ENCODE measurements at places on chromosomes 5 and 9.

GRCh38 chr5:119275146-119275545 lies 80.7 kb upstream of the TNFAIP8 start:
- no peak for DNase-seq

DNA sequence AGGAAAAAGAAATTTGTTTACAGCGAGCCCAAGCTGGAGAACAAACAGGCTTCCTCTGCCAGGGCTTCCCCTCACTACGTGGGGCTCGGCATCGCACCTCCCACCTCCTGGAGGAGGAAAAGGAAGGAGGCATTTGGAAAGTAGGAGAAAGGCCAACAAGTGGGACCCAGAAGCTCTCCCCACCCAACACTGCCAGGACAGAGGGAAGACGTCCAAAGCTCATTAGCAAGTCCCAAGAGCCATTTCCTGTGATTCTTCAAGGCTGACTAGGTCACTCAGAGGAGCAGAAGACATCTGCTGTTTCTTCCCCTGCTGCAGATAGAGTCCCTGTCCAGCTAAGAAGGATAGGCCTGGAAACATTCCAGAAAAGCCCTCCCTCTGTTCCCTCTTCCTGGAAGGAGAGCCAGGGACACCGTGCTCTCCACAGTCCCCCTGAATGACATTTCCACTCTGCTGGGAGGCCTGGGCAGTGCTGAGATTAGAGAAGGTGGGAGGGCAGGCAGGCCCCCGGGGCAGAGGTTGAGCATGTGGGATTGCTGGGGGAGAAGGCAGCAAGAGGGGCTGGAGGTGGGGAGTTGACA lies 57.0 kb upstream of the NEURL1B start:
- no peak for DNase-seq

GRCh38 chr5:124453221-124454051 lies 293.0 kb downstream of the ZNF608 start:
- peak; percentile 59 for DNase-seq

- DNase-seq: no peak
Measured at GRCh38 chr5:151030056-151030336, 9.6 kb downstream of the GPX3 start.

- DNase-seq: no peak
Measured at GRCh38 chr9:88950341-88951154, 40.7 kb upstream of the S1PR3 start.

DNA sequence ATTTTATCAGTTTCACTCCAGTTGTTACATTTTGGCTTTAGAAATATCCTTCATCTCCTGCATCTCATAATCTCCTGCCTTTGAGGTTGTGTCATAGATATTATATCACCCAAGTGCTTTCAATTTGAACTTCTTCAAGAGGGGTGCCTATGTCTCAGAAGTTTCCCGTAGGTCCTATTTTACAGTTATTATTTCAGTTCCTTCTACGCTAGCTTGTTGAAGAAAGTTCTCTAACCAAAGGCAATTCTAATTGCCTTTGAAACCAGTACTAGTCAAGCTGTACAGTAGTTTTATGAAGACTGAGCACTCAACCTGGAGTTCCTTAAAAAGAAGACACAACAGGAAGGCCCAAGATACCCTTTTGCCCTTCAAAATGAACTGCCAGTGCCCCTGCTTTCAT lies 116.4 kb downstream of the ZCCHC7 start:
- DNase-seq: no peak

- no peak for DNase-seq
Measured at GRCh38 chr5:80097451-80097850, 62.3 kb downstream of the THBS4 start.

DNA sequence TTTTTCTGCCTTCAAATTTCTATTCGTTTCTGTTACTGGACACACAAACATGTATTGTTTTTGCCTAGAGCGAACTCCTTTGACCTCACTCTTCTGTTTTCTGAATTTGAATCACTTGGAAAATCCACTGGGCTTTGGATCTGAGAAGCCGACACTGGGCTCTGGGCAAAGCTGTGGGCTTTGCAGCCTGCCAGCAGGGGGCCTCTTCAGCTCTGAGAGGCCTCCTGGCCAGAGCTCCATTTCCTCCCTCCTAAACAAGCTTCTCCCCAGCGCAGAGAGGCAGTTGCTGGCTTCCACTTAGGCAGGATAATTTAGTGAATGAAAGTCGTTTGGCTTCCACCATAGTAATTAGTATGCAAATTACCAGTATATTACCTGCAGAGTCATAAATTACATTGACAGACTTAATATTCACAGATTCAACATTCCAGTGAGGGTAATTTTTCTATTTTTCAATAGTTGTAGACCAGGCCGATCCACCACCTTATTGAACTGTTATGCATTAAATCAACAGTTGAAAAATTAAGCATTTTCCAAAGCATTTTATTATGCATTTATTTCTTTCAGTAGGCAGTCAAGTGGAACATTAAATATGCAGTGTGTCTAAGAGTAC lies 104.0 kb upstream of the ZNF366 start:
- DNase-seq: no peak

Data from non-pigmented ciliary epithelial cell (primary cell).